ENCODE measurements at places on chromosomes 1 and 21.

GRCh38 chr1:185969028-185969427, 234.8 kb downstream of the HMCN1 start:
- no peaks in the 10 kb centered on the region for H3K27me3 ChIP-seq
- H3K4me1 ChIP-seq, result no peaks in the 10 kb centered on the region
- H3K27ac ChIP-seq, result no peak overlapping the region

- H3K27me3 ChIP-seq, result no peaks in the 10 kb centered on the region
- DNase-seq, result no peak
- H3K4me3 ChIP-seq, result no peak overlapping the region
- peak overlapping the region; percentile 55 for H3K27ac ChIP-seq
Measured at GRCh38 chr1:200967693-200968468, 55.6 kb downstream of the KIF21B start.

DNA sequence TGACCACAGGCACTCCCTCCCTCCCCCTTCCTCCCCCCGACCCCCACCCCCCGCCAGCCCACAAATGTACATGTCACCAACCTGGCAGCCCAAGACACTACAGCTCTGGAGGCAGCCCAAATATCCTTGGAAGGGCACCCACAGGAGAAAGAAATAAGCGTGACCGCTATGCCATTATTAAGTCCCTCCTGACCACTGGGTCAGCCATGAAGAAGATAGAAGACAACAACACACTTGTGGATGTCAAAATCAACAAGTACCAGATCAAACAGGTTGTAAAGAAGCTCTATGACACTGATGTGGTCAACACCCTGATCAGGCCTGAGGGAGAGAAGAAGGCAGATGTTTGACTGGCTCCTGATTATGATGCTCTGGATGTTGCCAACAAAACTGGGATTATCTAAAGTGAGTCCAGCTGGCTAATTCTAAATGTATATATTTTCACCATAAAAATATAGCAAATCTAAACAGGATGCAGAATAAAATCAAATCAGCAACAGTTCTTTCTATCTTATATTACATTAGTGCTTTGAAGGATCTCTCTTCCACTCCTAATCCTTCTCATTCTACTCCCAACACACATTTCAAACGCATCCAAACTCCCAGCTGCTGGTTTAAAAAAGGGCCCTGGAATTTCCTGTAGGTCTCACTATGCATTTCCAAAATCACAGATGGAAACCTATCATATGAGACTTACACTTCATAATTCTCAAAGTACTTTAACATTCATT, 77.4 kb upstream of the SLFNL1 start:
- DNase-seq, result no peak
- no peak overlapping the region for H3K27ac ChIP-seq
- H3K4me1 ChIP-seq, result no peaks in the 10 kb centered on the region

GRCh38 chr1:23133587-23133986, 35.1 kb downstream of the LUZP1 start:
- H3K4me1 ChIP-seq, result no peaks in the 10 kb centered on the region
- no peak for DNase-seq
- H3K36me3 ChIP-seq, result peaks cover 3% of the 10 kb centered on the region
- H3K27ac ChIP-seq, result no peak overlapping the region
- H3K4me3 ChIP-seq, result no peak overlapping the region

GRCh38 chr1:235935235-235936225, 68.8 kb upstream of the LYST start:
- H3K4me3 ChIP-seq, result no peak overlapping the region
- no peak for DNase-seq
- H3K36me3 ChIP-seq, result peaks cover 3% of the 10 kb centered on the region
- peaks cover 3% of the 10 kb centered on the region for H3K27me3 ChIP-seq

DNA sequence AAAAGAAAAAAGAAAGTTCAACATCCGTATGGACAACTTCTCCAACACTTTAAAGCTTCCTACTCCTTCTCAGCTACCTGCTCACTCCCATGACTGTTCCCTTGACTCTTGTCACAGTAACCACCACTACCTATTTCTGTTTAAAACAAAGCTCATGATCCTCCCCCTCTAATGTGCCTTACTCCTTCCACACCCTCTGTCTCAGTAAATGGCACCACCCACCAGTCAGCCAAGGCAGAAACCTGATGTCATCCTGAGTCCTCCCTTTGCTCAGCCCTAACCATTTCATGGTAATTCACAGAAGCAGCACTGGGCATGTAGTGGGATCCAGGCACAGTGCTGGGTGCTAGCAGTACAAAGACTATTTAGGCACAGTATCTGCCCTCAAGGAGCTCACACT, 63.0 kb upstream of the PPM1J start:
- no peak overlapping the region for H3K4me3 ChIP-seq
- no peaks in the 10 kb centered on the region for H3K36me3 ChIP-seq
- DNase-seq, result no peak
- H3K27me3 ChIP-seq, result peaks cover 4% of the 10 kb centered on the region

GRCh38 chr1:89104147-89104546, 21.8 kb downstream of the GBP2 start:
- no peak overlapping the region for H3K27ac ChIP-seq
- no peaks in the 10 kb centered on the region for H3K27me3 ChIP-seq
- no peaks in the 10 kb centered on the region for H3K4me1 ChIP-seq
- H3K4me3 ChIP-seq, result no peak overlapping the region

GRCh38 chr1:183719289-183719688, 66.2 kb upstream of the APOBEC4 start:
- no peaks in the 10 kb centered on the region for H3K4me1 ChIP-seq
- no peaks in the 10 kb centered on the region for H3K27me3 ChIP-seq

- H3K4me1 ChIP-seq, result no peaks in the 10 kb centered on the region
- DNase-seq, result no peak
Measured at GRCh38 chr1:67942274-67942673, 108.2 kb downstream of the DIRAS3 start.

DNA sequence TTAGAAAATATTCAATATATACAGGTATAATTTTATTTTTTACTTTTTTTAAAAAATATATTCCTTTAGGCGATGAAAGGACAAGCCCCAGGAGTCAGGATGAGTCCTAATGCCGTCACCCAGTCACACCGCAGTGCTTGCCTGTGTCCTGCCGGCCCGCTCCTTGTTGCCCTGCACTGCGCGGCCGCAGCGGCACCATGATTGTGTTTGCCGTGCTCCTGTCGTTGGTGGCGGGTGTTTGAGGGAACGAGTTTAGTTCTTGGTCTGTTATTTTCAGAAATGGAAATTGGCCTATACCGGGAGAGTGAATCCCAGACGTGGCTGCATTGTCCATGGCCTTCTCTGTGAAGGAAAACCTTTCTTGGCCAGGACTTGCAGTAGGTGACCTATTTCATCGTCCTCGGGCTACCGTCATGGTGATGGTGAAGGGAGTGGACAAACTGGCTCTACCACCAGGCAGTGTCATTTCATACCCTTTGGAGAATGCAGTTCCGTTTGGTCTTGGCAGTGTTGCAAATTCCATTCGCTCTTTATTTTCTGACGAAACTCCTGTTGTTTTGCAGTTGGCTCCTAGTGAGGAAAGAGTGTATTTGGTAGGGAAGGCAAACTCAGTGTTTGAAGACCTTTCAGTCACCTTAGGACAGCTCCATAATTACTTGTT, 45.9 kb upstream of the CRB1 start:
- H3K27ac ChIP-seq, result no peak overlapping the region
- H3K4me1 ChIP-seq, result peaks cover 4% of the 10 kb centered on the region
- no peaks in the 10 kb centered on the region for H3K36me3 ChIP-seq

- H3K27ac ChIP-seq, result no peak overlapping the region
- H3K4me3 ChIP-seq, result no peak overlapping the region
- H3K4me1 ChIP-seq, result peaks cover 42% of the 10 kb centered on the region
- H3K36me3 ChIP-seq, result peaks cover 3% of the 10 kb centered on the region
- DNase-seq, result no peak
Measured at GRCh38 chr1:234735476-234735875, 125.5 kb upstream of the IRF2BP2 start.

- H3K27me3 ChIP-seq, result peaks cover 59% of the 10 kb centered on the region
- no peak for DNase-seq
- no peak overlapping the region for H3K4me3 ChIP-seq
Measured at GRCh38 chr1:20476265-20477038, 9.6 kb downstream of the CAMK2N1 start.

GRCh38 chr1:160089883-160090282, 8.5 kb downstream of the IGSF8 start:
- no peak overlapping the region for H3K27ac ChIP-seq
- peaks cover 14% of the 10 kb centered on the region for H3K4me1 ChIP-seq
- H3K36me3 ChIP-seq, result peaks cover 23% of the 10 kb centered on the region
- no peaks in the 10 kb centered on the region for H3K27me3 ChIP-seq

GRCh38 chr1:156276532-156276931, 6.1 kb downstream of the SMG5 start:
- H3K27me3 ChIP-seq, result no peaks in the 10 kb centered on the region
- no peak overlapping the region for H3K4me3 ChIP-seq
- peaks cover 20% of the 10 kb centered on the region for H3K4me1 ChIP-seq
- peaks cover 65% of the 10 kb centered on the region for H3K36me3 ChIP-seq
- no peak for DNase-seq

GRCh38 chr1:161801955-161802354, 35.8 kb downstream of the ATF6 start:
- H3K4me3 ChIP-seq, result no peak overlapping the region
- no peaks in the 10 kb centered on the region for H3K4me1 ChIP-seq
- peaks cover 53% of the 10 kb centered on the region for H3K36me3 ChIP-seq
- no peak for DNase-seq
- H3K27me3 ChIP-seq, result no peaks in the 10 kb centered on the region

GRCh38 chr1:113219377-113219776, 146.4 kb downstream of the LRIG2 start:
- H3K4me1 ChIP-seq, result no peaks in the 10 kb centered on the region
- H3K27me3 ChIP-seq, result peaks cover 4% of the 10 kb centered on the region
- H3K4me3 ChIP-seq, result no peak overlapping the region
- no peaks in the 10 kb centered on the region for H3K36me3 ChIP-seq

DNA sequence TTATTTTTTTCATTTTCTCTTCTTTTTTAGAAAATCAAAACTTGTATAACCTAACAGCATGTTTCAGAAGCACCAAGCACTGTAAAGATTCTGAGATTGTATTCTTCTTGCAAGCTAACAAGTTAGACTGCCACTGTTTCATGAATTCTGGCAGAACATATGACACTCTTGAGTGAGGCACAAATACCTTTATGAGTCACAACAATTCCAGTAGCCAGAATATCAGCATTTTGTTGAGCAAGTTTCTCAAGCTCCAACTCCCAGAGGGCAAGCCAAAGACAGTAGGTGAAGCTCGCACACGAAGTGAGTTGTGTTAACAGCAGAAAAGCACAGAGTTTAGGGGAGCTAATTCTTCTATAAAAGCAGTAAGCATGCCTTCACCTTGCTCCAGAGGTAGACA, 268.8 kb upstream of the NCAM2 start:
- no peak for DNase-seq
- H3K4me3 ChIP-seq, result no peak overlapping the region
- no peak overlapping the region for H3K27ac ChIP-seq
- H3K36me3 ChIP-seq, result no peaks in the 10 kb centered on the region

GRCh38 chr1:225454733-225455132, 26.9 kb upstream of the LBR start:
- H3K4me3 ChIP-seq, result no peak overlapping the region
- H3K27me3 ChIP-seq, result no peaks in the 10 kb centered on the region
- H3K4me1 ChIP-seq, result peaks cover 40% of the 10 kb centered on the region
- H3K36me3 ChIP-seq, result no peaks in the 10 kb centered on the region
- no peak for DNase-seq

DNA sequence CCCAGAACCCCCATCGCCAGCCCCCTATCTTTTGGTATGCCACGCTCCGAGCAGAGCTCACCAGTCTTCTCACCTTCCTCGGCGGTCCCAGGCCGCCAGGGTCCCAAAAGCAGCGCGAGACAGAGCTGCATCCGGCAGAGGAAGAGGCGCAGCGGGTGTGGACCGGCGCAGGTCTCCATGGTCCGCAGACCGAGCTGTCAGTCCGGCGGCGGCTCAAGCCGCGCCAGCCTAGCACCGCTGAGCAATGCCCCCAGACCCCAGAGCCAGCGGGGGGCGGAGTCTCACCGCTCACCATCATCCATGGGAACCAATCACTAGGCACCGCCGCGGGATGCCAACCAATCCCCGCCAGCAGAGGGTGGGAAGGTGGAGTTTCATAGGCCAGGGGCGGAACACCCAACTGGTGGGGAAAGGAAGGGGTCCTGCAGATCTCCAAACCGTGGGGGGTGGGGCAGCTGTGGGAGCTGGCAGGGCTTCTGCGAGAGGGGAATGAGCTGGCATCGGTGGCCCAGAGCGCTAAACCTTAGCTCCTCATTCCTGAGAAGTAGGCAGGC, at the start of gene EPHA10:
Gene EPHA10, minus strand, starts transcription at position 233 of the 554 bp plus-strand sequence. Its CDS starts 54 bp downstream, at position 179.
- H3K27me3 ChIP-seq, result peaks cover 61% of the 10 kb centered on the region
- DNase-seq, result no peak
- H3K4me3 ChIP-seq, result no peak within 1 kb of the TSS
- H3K27ac ChIP-seq, result no peak within 1 kb of the TSS

- no peak overlapping the region for H3K4me3 ChIP-seq
- peak; percentile 81 for DNase-seq
- no peaks in the 10 kb centered on the region for H3K36me3 ChIP-seq
- peaks cover 3% of the 10 kb centered on the region for H3K27me3 ChIP-seq
- H3K27ac ChIP-seq, result no peak overlapping the region
Measured at GRCh38 chr21:31604591-31605190, 54.8 kb upstream of the SOD1 start.

DNA sequence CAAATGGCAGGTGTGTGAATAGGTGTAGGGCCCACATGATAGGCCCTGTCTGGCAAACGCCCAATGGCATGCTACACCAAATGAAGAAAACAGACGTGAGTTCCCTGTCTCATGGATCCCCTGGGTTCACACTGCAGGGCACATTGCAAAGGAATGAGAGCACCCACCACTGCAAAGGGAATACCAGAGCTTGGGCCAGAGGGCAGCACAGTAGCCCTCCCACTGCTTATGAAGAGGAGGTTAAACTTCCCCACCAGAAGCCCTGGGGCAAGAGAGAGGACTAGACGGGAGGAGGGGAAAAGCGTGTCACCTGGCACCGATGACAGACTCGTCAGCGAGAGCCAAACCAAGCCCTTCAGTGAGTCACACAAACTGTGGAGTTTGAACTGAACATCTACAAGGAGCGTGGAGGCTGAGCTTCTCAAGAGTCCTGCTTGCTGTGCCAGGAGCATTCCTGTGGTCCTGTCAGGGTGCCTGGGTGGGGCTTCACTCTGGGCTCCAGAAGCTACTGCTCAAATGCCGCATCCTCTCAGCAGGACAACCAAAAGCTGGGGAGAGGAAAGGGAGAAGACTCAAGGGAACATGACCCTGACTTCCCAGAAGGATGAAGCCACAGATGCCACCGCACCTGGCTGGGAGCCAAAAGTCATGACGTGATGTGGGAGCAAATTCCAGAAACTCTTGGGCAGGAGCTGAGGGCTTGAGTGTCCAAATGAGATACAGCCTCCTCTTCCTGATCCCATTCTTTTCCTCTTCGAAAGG, 61.1 kb downstream of the TOMM20 start:
- H3K4me1 ChIP-seq, result peaks cover 43% of the 10 kb centered on the region
- no peak overlapping the region for H3K4me3 ChIP-seq
- no peak overlapping the region for H3K27ac ChIP-seq
- no peak for DNase-seq
- no peaks in the 10 kb centered on the region for H3K36me3 ChIP-seq
- no peaks in the 10 kb centered on the region for H3K27me3 ChIP-seq

DNA sequence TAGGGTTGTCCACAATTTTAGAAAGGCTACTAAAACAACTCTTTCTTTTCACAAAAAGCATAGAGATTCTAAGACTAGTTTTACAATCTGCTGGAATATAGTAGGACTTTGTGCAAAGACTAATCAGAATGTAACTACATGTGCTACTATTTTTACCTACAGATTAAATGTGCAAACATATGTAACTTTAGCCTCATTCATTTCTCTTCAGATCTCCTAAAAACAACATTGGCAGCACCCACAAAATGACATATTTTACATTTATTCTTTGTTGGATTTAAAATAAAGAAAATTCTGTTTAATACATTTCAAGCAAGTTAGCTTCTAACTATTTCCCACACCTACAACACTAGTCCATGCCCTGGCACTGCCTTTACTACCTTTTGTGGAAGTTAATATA, 292.2 kb downstream of the AKT3 start:
- no peaks in the 10 kb centered on the region for H3K27me3 ChIP-seq
- peaks cover 10% of the 10 kb centered on the region for H3K36me3 ChIP-seq
- H3K27ac ChIP-seq, result no peak overlapping the region
- DNase-seq, result no peak
- H3K4me1 ChIP-seq, result peaks cover 2% of the 10 kb centered on the region

Measured in activated CD8-positive, alpha-beta T cell treated with anti-CD3 and anti-CD28 coated beads, Interleukin-2, amount 10 ng/mL, durations not matched to agents 7 days and 5 days (primary cell).